ENCODE measurements at places on chromosomes 1 and 21. TPM values are rescaled to one million over a fixed set of nuclear protein-coding genes. Genes with fewer than 3 reads are reported as not detected.

Gene HPDL
- 3.6 TPM for total RNA-seq

Gene PLA2G2C
- not detected for total RNA-seq

Gene E2F2
- 2.6 TPM for total RNA-seq

Gene CYP4A22
- total RNA-seq = not detected

Gene LCE1A
- not detected for total RNA-seq

Gene TMEM61
- total RNA-seq = 0.34 TPM

Gene ZNF687
- 15.6 TPM for total RNA-seq

Gene CD101
- total RNA-seq = 0.60 TPM
